Heart right ventricle (tissue), 16 donors: ENCODE measurements at places on chromosomes 12 and 14. TPM values are rescaled to one million over a fixed set of nuclear protein-coding genes. Genes with fewer than 3 reads are reported as not detected.

The ASB2 gene
- 180 TPM for total RNA-seq

GRCh38 chr12:94775710-94776109 lies 125.4 kb upstream of the TMCC3 start:
- H3K36me3 ChIP-seq: no peaks in the 10 kb centered on the region
- H3K27ac ChIP-seq: no peak overlapping the region
- H3K27me3 ChIP-seq: peaks cover 9% of the 10 kb centered on the region
- no peaks in the 10 kb centered on the region for H3K4me1 ChIP-seq
- no peak for DNase-seq
- no peak overlapping the region for H3K4me3 ChIP-seq

The SMIM10L1 gene
- total RNA-seq: 15.7 TPM

DNA sequence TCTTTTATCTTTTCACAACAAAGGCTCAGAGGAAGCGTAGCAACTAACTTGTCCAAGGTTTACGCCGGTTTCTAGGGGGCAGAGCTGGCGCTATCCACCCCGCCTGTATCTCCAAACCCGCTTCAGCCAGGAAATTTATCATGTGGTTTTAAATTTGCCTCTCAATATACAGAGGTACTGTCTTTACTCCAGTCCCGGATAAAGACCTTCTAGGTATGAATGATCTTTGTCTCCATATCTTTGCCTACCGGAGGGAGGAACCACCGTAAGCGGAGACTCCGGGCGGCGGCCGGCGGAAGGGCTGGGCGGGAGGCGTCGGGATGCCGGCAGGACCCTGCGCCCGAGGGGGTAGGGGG lies 693 bp upstream of the RIMKLB start:
- peaks cover 35% of the 10 kb centered on the region for H3K4me1 ChIP-seq
- peaks cover 6% of the 10 kb centered on the region for H3K27me3 ChIP-seq
- peak overlapping the region; percentile 94 for H3K4me3 ChIP-seq
- peak overlapping the region; percentile 91 for H3K27ac ChIP-seq

DNA sequence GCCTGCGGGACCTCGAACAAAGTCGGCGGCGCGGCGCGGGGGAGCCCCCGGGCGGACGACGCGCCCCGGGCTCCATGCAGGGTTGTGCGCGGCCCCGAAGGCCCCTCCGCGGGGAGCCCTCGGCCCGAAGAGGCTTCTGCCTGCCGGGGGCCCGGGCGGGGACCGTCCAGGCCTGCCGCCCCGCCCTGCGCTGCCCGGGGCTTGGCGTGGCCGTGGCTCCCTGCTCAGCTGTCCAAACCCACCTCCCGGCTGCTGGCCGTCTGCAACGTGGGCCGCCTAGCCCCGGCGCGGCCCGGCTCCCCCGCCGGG lies 670 bp downstream of the DYRK2 start:
- peak overlapping the region; percentile 95 for H3K4me3 ChIP-seq
- no peak for DNase-seq

GRCh38 chr12:105026411-105026810 lies 40.3 kb downstream of the NOPCHAP1 start:
- no peak overlapping the region for H3K27ac ChIP-seq
- no peak for DNase-seq
- peaks cover 4% of the 10 kb centered on the region for H3K4me1 ChIP-seq
- H3K36me3 ChIP-seq: no peaks in the 10 kb centered on the region
- H3K4me3 ChIP-seq: no peak overlapping the region
- H3K27me3 ChIP-seq: no peaks in the 10 kb centered on the region

- H3K4me1 ChIP-seq: peaks cover 8% of the 10 kb centered on the region
- H3K4me3 ChIP-seq: no peak overlapping the region
- H3K27ac ChIP-seq: peak overlapping the region; percentile 39
- H3K36me3 ChIP-seq: peaks cover 69% of the 10 kb centered on the region
- DNase-seq: no peak
Measured at GRCh38 chr14:64746298-64747250, 42.4 kb downstream of the PLEKHG3 start.

GRCh38 chr14:93520053-93520607 lies 89.4 kb downstream of the UNC79 start:
- no peak for DNase-seq
- H3K4me1 ChIP-seq: no peaks in the 10 kb centered on the region
- H3K4me3 ChIP-seq: no peak overlapping the region
- no peak overlapping the region for H3K27ac ChIP-seq
- no peaks in the 10 kb centered on the region for H3K27me3 ChIP-seq

The NOXRED1 gene
- total RNA-seq: not detected

DNA sequence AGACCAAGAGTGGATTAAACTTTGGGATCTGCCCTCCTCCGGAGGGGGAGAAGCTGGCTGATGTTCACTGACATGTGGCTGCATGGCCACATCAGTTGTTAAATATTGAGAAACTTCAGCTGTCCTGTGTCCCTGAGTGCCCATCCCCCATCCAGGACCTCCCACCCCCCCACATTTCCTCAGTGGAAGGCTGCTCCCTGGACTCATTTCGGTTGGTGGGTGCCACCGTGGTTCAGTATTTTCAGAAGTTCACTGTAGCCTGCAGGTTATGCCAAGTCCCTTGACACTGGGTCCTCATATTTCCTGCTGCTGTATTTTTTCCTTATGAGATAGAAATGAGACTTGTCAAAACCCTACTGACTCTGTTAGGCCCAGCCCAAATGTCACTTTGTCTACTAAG lies 302.4 kb downstream of the CACNA1C start:
- no peak for DNase-seq
- H3K36me3 ChIP-seq: no peaks in the 10 kb centered on the region
- peaks cover 16% of the 10 kb centered on the region for H3K4me1 ChIP-seq
- H3K27me3 ChIP-seq: no peaks in the 10 kb centered on the region
- no peak overlapping the region for H3K4me3 ChIP-seq

DNA sequence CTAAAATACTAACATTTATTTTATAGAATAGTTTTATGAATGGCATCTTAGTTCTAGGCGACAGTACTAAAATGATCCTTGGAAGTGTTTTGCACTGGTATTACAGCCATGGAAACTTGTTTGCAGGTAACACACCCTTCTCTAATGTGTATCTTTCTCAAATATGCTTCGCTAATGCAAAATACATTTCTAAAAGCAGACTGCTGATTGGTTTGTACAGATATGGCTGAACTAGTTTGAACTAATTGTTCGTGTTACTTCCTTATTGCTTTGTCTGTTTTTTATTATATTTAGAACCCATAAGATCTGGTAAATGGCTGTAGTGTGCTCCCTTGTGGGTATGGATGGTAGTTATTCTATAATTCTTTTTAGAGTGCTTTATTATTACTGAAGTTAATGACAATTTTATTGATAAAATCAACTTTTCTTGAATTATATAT lies 53.0 kb downstream of the ATF7IP start:
- peak overlapping the region; percentile 10 for H3K4me3 ChIP-seq
- DNase-seq: no peak
- H3K27ac ChIP-seq: peak overlapping the region; percentile 36
- H3K27me3 ChIP-seq: no peaks in the 10 kb centered on the region
- no peaks in the 10 kb centered on the region for H3K36me3 ChIP-seq

DNA sequence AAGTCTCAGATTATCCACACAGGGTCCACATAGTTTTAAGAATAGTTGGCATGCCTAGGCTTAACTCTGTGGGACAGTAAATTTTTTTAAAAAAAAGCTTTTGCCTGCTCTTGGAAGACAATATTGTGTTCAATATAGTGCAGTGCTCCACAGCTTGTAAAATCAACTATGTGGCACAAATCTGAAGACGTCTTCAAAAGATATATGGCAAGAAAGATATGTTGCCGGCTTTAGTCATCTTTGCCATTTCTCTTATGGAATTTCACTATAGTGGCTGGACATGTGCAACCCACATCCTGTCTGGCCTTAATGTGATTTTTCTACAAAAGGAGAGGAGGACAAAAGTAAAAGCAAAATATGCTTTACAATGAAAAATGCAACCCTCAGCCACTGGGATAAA lies 90.5 kb downstream of the MGST1 start:
- H3K4me3 ChIP-seq: no peak overlapping the region
- no peaks in the 10 kb centered on the region for H3K27me3 ChIP-seq
- no peaks in the 10 kb centered on the region for H3K4me1 ChIP-seq
- no peak for DNase-seq

DNA sequence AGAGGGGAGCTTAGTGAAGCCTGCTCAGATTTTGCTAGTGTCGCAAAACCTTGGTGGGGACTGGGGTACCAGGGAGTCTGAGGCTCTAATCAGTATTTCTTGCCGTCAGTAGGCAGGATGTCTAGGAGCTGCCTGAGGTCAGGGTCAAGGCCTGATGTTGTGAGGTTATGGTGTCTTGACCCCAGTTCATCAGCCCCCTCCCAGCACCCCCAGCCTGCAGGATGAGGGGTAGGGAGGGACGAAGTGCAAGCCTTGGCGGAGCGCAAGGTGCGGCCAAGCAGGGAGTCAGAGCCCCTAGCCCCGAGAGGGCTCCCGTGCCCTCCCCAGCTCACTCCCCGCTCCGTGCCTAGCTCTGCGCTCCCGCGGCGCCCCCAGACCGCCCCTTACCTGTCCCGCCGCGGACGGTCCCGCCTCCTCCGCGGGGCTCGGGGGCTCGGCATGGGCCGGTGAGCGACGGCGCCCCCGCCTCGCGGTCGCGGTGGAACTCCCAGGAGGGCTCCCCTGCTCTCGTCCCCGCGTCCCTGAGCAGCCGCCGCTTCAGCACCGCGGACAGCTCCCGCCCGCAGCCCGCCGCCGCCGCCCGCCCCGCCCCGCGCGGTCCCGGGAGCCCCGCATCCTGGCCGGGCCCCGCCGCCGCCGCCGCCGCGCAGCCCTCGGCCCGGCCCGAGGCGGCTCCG lies 347 bp downstream of the SYNDIG1L start:
- H3K36me3 ChIP-seq: no peaks in the 10 kb centered on the region
- H3K4me3 ChIP-seq: no peak overlapping the region
- DNase-seq: peak; percentile 50

DNA sequence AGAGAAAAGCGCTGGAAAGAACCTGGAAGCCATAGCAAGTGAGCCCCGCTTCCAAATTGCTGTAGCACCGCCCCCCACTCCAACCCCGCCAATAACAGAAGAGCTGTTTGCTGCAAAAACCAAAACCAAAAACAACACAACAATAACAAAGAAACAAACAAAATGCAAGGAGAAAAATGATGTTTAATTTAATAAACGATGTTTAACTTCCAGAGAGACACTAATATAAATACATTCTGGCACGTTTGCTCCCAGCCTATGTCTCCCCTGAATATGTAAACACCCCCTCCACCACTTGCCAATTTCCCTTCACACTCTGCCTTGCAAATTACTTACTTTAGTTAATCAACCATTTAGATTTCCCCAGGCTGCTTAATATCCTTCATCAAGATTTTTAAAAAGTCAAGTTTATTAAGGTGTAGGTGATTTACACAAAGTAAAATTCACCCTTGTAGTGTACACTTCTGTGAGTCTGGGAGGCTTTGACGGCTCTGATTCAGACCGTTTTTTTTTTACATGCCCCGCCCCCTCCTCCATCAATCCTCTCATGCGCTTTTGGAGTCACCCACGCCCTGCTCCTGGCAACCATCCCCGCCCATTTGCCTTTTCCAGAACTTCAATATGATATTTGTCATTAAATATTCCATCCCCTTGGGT lies 482 bp upstream of the IFI27L2 start:
- H3K4me3 ChIP-seq: peak overlapping the region; percentile 51
- no peaks in the 10 kb centered on the region for H3K36me3 ChIP-seq
- peak; percentile 67 for DNase-seq
- peak overlapping the region; percentile 85 for H3K27ac ChIP-seq
- H3K4me1 ChIP-seq: peaks cover 13% of the 10 kb centered on the region

The LAG3 gene
- 0.16 TPM for total RNA-seq

The MYBPC1 gene
- 4.6 TPM for total RNA-seq

- DNase-seq: peak; percentile 16
- peak overlapping the region; percentile 99 for H3K27ac ChIP-seq
- peaks cover 5% of the 10 kb centered on the region for H3K36me3 ChIP-seq
- no peaks in the 10 kb centered on the region for H3K27me3 ChIP-seq
- peaks cover 36% of the 10 kb centered on the region for H3K4me1 ChIP-seq
Measured at GRCh38 chr12:106248846-106249371, 1.1 kb upstream of the CKAP4 start.

DNA sequence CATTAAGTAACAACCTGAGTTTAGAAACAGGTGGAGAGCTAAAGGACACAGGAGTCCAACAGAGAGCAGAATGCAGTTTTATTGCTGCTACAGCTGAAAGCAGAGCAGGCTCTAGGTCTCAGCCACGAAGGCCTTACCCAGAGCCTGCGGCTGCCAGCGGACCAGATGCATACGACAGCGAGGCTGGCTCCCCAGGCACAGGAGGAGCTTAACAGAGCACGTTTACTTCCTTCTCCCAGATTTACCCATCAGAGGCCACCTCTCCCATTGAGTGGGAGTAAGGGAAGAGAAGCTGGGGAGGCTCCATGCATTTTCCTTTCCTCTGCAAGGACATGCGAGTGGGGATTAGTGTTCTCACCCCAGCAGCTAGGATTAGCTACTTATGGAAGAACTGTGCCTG lies 22.6 kb downstream of the DYNC1H1 start:
- H3K4me3 ChIP-seq: no peak overlapping the region
- H3K4me1 ChIP-seq: no peaks in the 10 kb centered on the region
- peaks cover 84% of the 10 kb centered on the region for H3K36me3 ChIP-seq
- H3K27ac ChIP-seq: no peak overlapping the region

The RNASE3 gene
- not detected for total RNA-seq

DNA sequence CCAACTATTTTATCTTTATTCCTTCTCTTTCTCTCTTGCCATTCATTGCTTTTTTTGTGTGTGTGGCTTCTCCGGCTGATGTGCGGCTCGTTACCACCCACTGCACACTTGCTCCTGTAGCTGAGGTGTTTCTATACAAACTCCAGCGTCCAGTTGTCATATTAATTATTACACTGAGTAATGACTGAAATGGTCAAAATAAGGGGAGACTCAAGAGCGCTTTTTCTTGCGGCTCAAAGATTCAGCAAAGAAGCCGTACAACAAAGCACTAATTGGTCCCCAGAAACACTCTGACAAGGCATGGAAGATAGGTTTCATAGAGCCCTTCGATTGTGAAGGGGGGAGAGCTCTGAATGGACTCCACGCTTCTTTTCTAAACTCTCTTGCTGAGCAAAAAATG lies 5.6 kb upstream of the ASCL1 start:
- no peaks in the 10 kb centered on the region for H3K36me3 ChIP-seq
- no peak overlapping the region for H3K4me3 ChIP-seq
- H3K27ac ChIP-seq: no peak overlapping the region
- H3K4me1 ChIP-seq: no peaks in the 10 kb centered on the region
- no peak for DNase-seq
- peaks cover 90% of the 10 kb centered on the region for H3K27me3 ChIP-seq

The RAB2B gene
- 17.8 TPM for total RNA-seq

The GLIPR1L1 gene
- not detected for total RNA-seq

GRCh38 chr12:46471404-46471803 lies 98.8 kb upstream of the SLC38A2 start:
- no peak overlapping the region for H3K27ac ChIP-seq
- DNase-seq: no peak
- no peaks in the 10 kb centered on the region for H3K27me3 ChIP-seq
- H3K4me3 ChIP-seq: no peak overlapping the region
- H3K36me3 ChIP-seq: no peaks in the 10 kb centered on the region
- H3K4me1 ChIP-seq: peaks cover 35% of the 10 kb centered on the region

The SMARCD1 gene
- 13.6 TPM for total RNA-seq

- no peaks in the 10 kb centered on the region for H3K4me1 ChIP-seq
- H3K27ac ChIP-seq: no peak overlapping the region
- no peaks in the 10 kb centered on the region for H3K36me3 ChIP-seq
Measured at GRCh38 chr14:78614593-78614992, 444.4 kb downstream of the NRXN3 start.

The AICDA gene
- not detected for total RNA-seq

- no peaks in the 10 kb centered on the region for H3K36me3 ChIP-seq
- H3K4me1 ChIP-seq: no peaks in the 10 kb centered on the region
- no peak overlapping the region for H3K27ac ChIP-seq
- H3K27me3 ChIP-seq: no peaks in the 10 kb centered on the region
Measured at GRCh38 chr14:42523666-42524065, 917.0 kb downstream of the LRFN5 start.

- DNase-seq: no peak
- H3K27me3 ChIP-seq: no peaks in the 10 kb centered on the region
- H3K4me3 ChIP-seq: peak overlapping the region; percentile 60
- H3K27ac ChIP-seq: no peak overlapping the region
- no peaks in the 10 kb centered on the region for H3K36me3 ChIP-seq
- peaks cover 18% of the 10 kb centered on the region for H3K4me1 ChIP-seq
Measured at GRCh38 chr12:121673013-121673511, 3.6 kb upstream of the MORN3 start.
